ENCODE measurements at places on chromosomes 5 and 9.

DNA sequence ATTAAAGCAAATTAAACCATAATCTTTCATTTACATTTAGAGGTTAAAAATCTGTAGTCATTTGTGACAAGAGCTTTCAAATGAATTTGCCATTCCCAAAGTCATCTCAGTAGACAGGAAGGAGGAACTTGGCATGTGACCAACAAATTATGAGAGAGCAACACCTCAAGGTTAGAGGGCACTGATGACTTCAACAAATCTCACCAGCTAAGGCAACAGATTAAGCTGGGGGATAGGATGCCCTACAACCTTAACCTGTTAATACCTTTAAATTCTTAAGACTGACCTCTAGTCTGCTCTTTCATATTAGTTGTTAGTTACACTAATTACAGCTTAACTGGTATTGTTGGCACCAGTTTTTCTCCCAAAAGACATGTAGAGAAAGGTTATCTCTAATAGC is 18.4 kb downstream of the POU5F2 start:
- DNase-seq: no peak

GRCh38 chr5:132407970-132408369 is 38.5 kb downstream of the SLC22A5 start:
- no peak for DNase-seq

DNA sequence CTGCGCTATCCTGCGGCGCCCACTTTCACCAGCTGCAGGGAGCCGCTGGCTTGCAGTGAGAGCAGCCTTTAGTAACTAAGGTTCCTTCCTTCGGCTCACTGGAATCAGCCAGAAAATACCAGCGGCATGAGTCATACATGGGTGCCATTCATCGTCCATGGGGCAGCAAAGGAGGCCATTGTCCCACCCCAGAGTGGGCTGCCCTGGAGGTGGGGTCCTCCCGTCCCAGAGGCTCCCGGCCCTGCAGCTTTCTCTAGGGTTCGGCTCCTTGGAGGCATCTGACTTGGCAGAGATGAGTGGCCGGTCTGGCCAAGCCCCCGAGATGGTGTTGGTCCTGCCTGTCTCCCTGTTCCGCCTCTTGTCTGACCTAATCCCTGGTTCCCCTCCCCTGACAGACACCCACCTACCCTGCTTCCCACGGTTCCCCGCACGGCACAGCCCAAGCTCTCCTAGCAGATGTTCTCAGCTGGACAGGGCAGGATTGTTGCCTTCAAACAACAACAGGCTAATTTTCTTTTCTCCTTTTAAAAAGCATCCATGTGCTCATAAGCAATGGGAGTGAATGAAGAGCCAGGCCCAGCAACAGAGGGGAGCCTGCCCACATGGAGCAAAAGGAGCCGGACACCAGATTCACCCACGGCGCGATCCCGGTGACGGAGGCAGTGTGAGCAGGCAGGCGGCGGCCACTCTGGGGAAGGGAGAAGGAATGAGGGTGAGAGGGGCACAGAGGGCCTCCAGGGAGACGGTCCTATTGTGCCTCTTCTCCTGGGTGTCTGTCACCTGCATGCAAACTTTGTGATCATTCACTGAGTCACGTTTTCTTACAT is 97.0 kb upstream of the COL5A1 start:
- no peak for DNase-seq

GRCh38 chr5:39225405-39226099 is 6.2 kb upstream of the FYB1 start:
- DNase-seq: no peak

GRCh38 chr5:65722575-65723403 is 784 bp downstream of the NLN start:
- no peak for DNase-seq

GRCh38 chr5:151006704-151007334 is 13.6 kb upstream of the GPX3 start:
- no peak for DNase-seq
